SK-N-SH (cell line): ENCODE measurements at places on chromosomes 11 and 22. TPM values are rescaled to one million over a fixed set of nuclear protein-coding genes. Genes with fewer than 3 reads are reported as not detected.

The OR10D3 gene
- polyA plus RNA-seq, result not detected in 2 replicates

The GALNT18 gene
- 0.37 and 0.64 TPM in 2 replicates for polyA plus RNA-seq

The MMP26 gene
- polyA plus RNA-seq, result not detected in 2 replicates

The PNPLA5 gene
- not detected in 2 replicates for polyA plus RNA-seq

The SYCE3 gene
- polyA plus RNA-seq, result 2.1 and 3.6 TPM in 2 replicates

The DTX4 gene
- 0.02 and 0.05 TPM in 2 replicates for polyA plus RNA-seq

The PARVG gene
- 0.05 TPM in 1 of 2 replicates, not detected in the other for polyA plus RNA-seq

The OR51B5 gene
- polyA plus RNA-seq, result 0.15 and 0.29 TPM in 2 replicates

The SOX6 gene
- polyA plus RNA-seq, result 0.03 and 0.05 TPM in 2 replicates

The WNT11 gene
- 0.43 and 0.70 TPM in 2 replicates for polyA plus RNA-seq

The MMP12 gene
- 2.0 and 2.8 TPM in 2 replicates for polyA plus RNA-seq

The AP5B1 gene
- polyA plus RNA-seq, result 3.8 and 4.6 TPM in 2 replicates

The RAB3IL1 gene
- 9.8 and 10.2 TPM in 2 replicates for polyA plus RNA-seq

The KDELR3 gene
- 16.5 and 17.1 TPM in 2 replicates for polyA plus RNA-seq

The SLC15A3 gene
- 0.13 TPM in 1 of 2 replicates, not detected in the other for polyA plus RNA-seq

The CRYAB gene
- 0.92 and 1.5 TPM in 2 replicates for polyA plus RNA-seq

The CFAP300 gene
- 1.5 and 2.5 TPM in 2 replicates for polyA plus RNA-seq

The DNAJB7 gene
- not detected in 2 replicates for polyA plus RNA-seq
